ENCODE measurements at places on chromosomes 3 and 15.

GRCh38 chr15:98843844-98844243, 163.7 kb downstream of the PGPEP1L start:
- no peak for DNase-seq

DNA sequence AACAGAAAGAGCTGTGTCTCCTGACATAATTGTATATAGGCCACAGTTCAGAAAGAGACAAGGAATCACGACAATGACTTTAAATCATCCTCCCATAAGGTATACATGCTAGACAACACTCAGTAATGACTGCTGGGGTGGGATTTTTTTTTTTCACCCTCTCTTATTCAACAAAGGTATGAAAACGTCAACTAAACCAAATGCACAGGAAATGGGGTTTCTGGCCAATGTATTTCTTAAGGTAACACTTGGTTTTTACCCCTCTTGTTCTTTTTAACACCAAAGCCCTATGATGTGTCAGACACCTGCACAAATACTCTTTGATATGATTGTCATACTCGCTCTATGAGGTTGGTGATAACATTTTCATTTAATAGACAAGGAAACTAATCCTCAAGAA, 78.3 kb downstream of the MCF2L2 start:
- DNase-seq, result no peak

DNA sequence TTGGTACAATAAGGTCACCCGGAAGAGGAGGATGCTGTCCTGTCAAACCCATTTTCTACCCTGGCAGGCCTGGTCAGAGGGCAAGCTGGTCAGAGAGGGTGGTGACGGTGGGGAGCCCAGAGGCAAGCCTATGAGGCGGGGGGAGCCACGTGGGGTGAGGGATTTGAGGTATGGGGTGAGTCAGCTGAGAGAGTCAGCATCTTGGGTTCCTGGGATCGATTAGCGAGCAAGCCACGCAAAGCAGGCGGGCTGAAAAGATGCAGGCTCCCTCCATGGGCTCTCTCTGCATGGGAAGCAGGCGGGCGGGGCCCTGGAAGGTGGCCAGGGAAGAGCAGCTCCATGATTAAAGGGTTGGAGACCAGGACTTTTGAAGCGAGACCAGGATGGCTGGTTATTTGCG, 48.1 kb downstream of the MAGEF1 start:
- DNase-seq, result no peak

DNA sequence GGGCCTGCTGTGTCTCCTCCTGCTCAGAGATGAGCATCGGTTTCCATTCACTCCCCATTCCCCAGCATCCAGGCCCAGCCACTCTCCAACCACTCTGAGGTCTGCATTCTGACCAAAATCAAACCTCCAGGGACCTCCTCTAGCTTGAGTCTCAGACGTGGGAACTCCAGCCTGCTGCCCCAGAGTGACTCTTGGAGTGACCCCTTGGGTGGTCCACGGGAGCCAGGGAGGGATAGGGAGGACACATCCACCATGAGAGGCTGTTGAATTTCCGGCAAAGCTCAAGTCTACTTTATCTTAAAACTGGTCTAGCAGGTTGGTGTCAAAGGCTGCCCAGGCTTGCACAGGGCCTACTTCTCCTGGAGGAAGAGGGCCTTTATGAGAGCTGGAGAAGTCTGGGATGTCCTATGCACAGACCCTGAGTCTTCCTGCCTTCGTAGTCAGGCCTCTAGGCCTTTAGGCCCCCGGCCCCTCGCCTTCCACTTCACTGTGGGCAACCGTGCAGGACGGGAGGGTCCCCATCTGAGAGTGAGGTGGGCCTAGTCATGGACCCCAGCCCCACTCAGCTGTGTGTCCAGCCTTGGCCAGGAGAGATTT, 8.9 kb downstream of the CISH start:
- DNase-seq, result no peak
